ENCODE measurements at places on chromosomes 12 and 14. TPM values are rescaled to one million over a fixed set of nuclear protein-coding genes. Genes with fewer than 3 reads are reported as not detected.

GRCh38 chr14:45699471-45699870 is 446.5 kb upstream of the MIS18BP1 start:
- no peak for DNase-seq

- DNase-seq = no peak
These were observed 66.0 kb downstream of the KLHL28 start for GRCh38 chr14:44895716-44896115.

DNA sequence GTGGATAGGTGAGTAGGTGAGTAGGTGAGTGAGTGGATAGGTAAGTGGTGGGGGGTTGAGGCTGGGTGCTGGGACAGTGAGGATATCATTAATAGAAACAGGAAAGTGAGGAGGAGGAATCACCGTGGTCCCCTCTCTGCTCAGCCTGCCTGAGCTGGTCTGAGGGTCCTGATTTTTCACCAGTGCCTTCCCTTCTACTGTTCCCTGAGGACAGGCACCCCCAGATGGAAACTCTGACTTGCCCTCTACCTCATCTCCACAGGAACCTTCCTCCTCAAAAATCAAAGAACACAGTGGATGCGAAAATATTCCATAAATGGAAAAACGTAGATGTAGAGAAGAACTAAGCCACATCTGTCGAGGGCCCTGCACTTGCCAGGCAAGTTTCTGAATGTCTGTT is 1.9 kb downstream of the GPR68 start:
- no peak for DNase-seq

DNA sequence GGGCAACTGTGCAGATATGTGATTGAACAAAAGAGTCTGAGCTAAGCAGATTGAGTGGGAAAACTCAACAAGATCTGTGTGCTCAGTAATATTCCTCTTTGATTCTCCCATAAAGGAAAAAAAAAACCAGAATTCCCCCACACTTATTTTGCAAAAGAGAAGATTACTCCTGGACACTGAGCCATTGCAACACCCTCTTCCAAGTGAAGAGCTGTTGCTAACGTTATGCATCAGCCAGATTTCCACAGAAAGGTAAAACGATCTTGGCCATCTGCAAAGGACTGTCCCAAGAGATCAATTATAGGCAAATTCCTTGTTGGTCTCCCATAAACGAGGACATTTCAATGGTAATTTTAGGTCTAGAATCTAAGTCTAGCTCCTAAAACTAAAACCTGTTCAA is 587.7 kb downstream of the C12orf50 start:
- no peak for DNase-seq

GRCh38 chr12:15763328-15763727 is 25.9 kb downstream of the EPS8 start:
- DNase-seq = no peak

DNA sequence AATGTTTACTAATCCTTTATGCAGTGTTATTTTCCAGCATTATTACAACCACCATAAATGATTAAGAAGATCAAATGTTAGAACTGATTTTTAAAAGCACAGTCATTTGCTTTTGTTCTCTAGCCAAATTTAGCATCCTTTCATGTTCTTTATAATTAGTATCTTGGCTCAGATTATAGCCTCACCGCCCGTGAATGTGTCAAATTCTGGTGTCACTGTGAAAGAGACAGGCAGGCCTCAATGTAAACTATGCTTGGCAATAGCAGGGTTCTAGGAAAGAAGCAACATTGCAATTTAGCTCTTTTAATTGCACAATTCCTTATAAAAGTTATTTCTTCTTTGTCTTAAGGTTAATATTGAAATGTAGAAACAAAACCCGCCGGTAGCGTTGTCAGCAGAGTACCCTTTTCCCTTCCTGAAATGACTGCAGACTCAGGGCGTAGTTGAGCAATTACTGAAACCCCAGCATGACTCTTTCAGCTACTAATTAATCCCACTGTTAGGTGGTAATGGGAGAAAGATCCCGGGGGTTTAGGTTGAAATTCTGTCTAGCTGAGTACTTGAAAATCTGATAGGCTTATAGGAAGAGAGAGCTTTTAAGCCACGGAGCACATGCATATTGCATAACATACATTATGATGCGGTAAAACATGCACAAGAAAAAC is 1600.5 kb upstream of the SEL1L start:
- DNase-seq = peak; percentile 1

GRCh38 chr12:450438-450837 is 9.3 kb upstream of the B4GALNT3 start:
- no peak for DNase-seq

DNA sequence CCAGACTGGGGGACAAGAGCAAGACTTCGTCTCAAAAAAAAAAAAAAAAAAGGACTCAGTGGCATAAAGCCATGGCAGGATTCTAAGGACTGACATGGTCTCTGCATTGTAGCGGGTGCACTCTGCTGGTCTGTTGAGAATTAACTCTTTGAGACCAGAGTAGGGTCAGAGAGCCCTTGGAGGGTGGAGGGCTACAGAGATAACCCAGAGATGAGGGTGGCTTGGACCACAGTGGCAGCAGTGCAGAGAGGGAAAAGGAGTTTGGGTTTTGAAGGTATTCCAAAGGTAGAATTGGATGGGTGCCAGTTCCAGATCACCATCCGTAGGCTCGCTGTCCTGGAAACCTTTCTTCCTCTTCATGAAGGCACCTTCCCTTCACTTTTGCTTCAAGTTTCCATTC is 14.3 kb upstream of the DYNC1H1 start:
- no peak for DNase-seq

GRCh38 chr12:124504273-124505000 is 63.0 kb downstream of the NCOR2 start:
- peak; percentile 83 for DNase-seq

- no peak for DNase-seq
These were observed 45.9 kb downstream of the PLBD1 start for GRCh38 chr12:14521822-14522221.

DNA sequence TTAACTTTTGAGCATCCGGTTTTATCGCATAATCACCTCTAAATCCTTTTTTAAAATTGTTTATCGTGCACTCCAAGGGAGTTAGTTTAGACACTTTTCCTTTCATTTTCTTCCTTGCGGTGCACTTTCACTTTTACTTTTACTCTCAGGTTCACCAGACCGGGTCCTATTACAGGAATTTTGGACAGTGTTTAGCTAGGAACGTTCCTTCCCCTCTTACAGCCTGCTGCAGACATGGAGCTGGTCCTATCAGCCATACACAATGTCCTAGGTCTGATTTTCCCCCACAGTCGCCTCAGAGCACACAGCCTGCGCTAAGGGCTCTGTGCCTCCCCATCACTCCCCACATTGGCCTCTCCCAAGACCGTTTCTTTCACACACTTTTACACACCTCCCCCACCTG is 103.9 kb downstream of the ALG10 start:
- DNase-seq = no peak

- DNase-seq = no peak
These were observed 79.9 kb upstream of the TMTC1 start for GRCh38 chr12:29863665-29864064.

DNA sequence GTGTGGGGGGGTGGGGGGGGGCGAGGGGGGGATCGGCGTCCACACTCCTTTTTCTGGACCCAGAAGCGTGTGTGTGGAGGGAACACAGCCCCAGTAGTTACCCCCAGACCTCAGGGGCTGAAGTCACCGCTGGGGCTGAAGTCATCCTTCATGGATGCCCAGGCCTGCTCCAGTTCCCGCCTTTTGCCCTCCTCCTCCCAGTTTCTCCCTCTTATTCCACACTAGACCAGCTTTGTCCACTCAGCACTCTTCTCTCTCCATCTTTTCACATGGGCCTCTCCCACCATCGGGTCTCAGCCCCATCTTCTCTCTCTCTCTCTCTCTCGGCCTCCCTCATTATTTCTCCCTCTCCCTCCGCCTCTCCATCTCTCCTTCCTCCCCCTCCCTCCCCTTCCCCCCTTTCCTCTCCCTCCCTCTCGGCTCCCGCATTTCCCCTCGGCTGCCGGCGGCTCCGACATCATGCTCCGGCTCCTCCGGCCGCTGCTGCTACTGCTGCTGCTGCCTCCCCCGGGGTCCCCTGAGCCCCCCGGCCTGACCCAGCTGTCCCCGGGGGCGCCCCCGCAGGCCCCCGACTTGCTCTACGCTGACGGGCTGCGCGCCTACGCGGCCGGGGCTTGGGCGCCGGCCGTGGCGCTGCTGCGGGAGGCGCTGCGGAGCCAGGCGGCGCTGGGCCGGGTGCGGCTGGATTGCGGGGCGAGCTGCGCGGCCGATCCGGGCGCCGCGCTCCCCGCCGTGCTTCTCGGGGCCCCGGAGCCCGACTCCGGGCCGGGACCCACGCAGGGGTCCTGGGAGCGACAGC is at the start of gene P3H3:
P3H3 (plus strand) TSS at position 426 of the 799 bp plus-strand sequence; CDS start at position 460, 34 bp downstream.
- peak; percentile 93 for DNase-seq

- DNase-seq = no peak
These were observed 2.1 kb upstream of the ATP23 start for GRCh38 chr12:57939291-57939690.

DNA sequence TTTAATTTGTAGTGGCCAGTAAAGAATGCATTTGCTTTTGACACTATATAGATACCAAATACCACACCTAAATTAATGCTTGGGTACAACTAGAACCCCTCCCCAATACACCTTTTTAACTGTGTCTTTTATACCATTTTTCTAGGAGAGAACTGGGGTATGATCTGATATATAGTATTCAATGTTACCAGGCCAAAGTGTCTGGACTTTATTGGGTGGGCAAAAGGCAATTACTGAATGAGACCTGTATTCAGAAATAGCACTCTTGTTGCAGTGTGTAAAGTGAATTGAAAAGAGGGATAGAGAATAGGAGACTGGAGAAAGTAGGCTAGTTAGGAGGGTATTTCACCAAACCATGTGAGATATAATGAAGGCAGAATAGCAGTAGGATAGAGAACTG is 74.4 kb downstream of the SEC23A start:
- no peak for DNase-seq

- DNase-seq = peak; percentile 38
These were observed 9.8 kb upstream of the CDH24 start for GRCh38 chr14:23066855-23067744.

- no peak for DNase-seq
These were observed 14.7 kb downstream of the PIK3C2G start for GRCh38 chr12:18275981-18276380.

DNA sequence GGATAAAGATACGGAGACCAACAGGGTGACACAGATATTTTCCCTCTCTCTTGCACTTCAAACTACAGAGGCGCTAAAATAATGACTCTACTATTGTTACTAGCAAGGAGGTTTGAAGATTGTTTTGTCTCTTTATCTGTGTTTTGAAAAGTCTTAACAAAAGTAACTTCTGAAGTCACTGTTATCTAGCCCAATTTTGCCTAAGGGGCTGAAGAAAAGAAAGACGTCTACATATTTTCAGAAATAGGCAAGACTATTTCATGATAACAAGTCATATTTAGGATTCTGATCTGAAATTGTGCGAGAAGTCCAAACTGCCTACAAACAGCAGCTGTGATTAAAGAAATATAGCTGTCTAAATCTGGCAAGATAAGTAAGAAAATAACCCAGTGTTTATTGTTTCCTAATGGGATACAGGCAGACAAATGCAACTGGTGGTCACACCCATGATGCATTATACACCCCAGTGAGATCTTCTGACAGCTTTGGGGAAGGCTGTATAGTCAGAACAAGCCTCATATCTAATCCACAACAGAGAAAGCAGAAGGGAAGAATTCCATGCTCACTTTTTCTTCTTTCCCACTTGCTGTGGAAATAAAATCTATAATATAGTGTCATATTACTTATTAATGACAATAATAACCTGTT is 226.9 kb upstream of the ARID2 start:
- no peak for DNase-seq

- DNase-seq = peak; percentile 33
These were observed 10.7 kb downstream of the TEDC1 start for GRCh38 chr14:105501504-105502291.

- no peak for DNase-seq
These were observed 6.9 kb downstream of the TBC1D15 start for GRCh38 chr12:71846322-71846940.

GRCh38 chr14:21041676-21042433 is at the start of gene RNASE7:
RNASE7 (plus strand) TSS chr14:21042362; CDS start chr14:21042993, 631 bp downstream.
- DNase-seq = no peak

GRCh38 chr12:110756611-110757010 is 13.9 kb upstream of the PPP1CC start:
- DNase-seq = no peak

- DNase-seq = no peak
These were observed 2.4 kb upstream of the TRIM9 start for GRCh38 chr14:51097287-51097686.

DNA sequence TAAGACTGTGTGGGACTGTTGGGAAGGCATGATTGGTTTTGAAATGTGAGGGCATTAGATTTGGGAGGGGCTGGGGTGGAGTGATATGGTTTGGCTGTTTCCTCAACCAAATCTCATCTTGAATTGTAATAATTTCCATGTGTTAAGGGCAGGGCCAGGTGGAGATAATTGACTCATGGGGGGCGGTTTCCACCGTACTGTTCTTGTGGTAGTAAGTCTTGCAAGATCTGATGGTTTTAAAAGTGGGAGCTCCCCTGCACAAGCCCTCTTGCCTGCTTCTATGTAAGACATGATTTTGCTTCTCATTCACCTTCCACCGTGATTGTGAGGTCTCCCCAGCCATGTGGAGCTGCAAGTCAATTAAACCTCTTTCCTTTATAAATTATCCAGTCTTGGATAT is 76.6 kb upstream of the PPFIA2 start:
- no peak for DNase-seq

- no peak for DNase-seq
These were observed 2.2 kb downstream of the ZC3H10 start for GRCh38 chr12:56120158-56120846.

DNA sequence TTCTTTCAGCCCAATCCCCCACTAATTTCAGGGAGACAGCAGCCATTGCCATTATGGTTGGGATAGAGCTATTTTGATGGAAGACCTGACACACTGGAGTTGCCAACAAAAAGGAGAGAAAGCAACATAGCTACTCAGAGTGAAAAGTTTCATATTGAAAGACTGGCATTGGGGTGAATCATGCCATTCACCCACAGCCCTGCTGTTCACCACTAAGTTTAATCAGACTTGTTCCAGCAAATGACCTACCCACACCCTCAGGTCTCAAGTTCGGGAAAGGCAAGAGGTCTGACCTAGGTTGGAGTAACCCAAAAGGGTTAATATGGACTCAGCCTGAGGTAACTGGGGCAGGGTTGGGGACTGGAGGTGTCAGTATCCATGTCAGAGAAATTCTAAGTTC is 169.2 kb downstream of the PAWR start:
- no peak for DNase-seq

GRCh38 chr12:94265539-94265938 is 117.2 kb downstream of the PLXNC1 start:
- no peak for DNase-seq

FERMT2 gene
- total RNA-seq = 150 TPM

CLEC1B gene
- total RNA-seq = not detected

KRT79 gene
- not detected for total RNA-seq

PPP4R4 gene
- total RNA-seq = 3.0 TPM

GALNT6 gene
- total RNA-seq = 37.0 TPM

CLEC4D gene
- total RNA-seq = 0.07 TPM
